Activated CD8-positive, alpha-beta memory T cell treated with anti-CD3 and anti-CD28 coated beads for 4 hours (primary cell): ENCODE measurements at places on chromosomes 2 and 18.

DNA sequence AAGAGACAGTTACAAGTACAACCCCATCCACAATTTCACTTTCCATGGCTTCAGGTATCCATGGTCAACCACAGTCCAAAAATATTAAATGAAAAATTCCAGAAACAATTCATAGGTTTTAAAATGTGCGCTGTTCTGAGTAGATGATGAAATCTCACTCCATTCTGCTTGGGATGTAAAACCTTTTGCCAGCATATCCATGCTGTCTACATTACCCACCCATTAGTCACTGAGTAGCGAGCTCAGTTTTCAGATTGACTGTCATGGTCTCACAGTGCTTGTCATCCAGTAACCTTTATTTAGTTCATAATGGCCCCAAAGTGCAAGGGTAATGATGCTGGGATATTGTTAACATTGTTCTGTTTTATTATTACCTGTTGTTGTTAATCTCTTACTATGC is 40.5 kb downstream of the SMAD4 start:
- DNase-seq = no peak

DNA sequence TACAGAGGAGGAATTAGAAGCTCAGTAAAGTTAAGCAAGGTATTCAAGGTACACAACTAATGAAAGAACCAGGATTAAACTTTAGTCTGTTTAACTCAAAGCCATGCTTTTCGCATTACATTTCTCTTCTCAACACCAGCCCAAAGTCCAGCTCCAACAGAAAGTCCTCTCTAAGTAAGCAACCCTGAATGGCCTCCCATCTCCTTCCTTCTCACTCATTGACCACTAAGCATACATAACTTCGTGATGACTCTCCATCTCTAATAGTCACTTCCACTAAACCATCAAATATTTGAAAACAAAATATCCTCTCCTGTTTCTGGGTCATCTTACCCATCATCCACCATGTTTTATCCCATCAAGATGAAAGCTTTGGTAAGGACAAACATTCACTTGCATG is 219.8 kb downstream of the RAD51AP2 start:
- no peak for DNase-seq

GRCh38 chr18:22204996-22205395 is 35.6 kb downstream of the GATA6 start:
- DNase-seq = no peak

DNA sequence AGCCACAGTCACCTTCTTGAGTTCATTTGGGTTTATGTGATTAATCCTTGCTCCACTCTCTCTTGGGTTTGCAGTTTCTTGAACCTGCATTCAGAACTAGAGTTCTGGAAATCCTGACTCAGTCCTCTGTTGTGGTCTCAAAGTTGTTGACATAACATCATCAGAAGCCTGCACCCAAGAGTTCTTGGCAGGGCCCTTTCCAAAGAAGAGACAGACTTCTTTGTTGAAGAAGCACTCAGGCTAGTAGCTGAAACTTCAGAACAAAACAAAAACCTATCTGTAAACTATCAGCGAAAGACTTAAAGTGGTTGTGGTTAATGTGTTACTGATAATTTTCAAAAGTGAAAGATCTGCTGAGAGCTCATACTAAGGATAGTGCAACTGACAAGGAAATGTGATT is 120.8 kb downstream of the FAM168B start:
- DNase-seq = no peak

DNA sequence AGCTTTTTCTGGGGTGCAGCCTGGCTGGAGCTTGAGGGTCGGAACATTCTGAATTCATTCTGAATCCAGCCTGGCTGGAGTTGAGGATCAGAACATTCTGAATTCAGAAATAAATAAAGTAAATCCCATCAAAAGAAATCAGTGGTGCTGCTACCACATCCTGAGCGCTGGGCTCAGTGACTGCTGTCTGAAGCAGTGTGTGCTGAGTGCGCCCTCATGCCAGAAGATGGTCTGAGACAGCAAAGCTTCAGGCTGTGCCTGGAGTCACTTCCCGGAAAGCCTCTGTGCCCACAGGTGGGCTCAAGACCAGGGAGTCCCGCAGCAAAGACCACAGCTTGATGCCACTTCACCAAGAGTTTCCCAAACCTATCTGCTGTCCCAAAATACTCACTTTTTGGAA is 187.9 kb downstream of the VAPA start:
- DNase-seq = no peak

GRCh38 chr2:72386288-72386687 is 238.6 kb upstream of the CYP26B1 start:
- DNase-seq = no peak

DNA sequence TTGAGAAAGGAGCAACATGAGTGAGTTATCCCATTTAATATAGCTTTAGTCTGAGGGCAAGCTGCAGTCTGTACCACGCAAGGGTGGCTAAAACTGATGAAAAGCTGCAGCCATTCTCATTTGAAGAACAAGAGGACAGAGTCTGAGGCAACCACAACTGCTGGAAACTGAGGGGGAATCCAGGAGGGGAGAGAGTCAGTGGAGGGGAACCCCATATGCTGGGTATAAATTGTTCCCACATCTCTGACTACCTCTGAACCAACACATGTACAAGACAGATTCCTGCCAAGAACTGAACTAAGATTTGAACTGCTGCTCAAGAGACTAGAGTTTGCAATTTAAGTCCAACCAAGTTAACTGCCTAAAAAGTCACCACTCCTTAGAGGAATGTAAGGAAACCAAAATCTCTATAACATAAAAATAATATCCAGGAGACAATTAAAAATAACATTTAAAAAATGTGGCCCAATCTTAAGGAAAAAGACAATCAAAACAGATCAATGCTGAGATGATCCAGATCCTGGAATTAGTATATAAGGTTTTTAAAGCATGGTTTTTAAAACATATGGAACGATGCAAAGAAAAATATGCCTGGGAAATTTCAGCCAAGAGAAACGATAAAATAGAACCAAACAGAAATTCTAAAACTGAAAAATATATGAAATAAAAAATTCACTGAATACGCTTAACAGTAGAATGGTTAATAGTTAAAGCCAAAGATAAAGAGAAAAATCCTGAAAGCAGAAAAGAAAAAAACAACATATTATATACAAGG is 11.2 kb downstream of the CWC22 start:
- DNase-seq = no peak

GRCh38 chr2:212142631-212143030 is 396.0 kb downstream of the ERBB4 start:
- no peak for DNase-seq

GRCh38 chr2:72511906-72512305 is 313.9 kb downstream of the EXOC6B start:
- no peak for DNase-seq

DNA sequence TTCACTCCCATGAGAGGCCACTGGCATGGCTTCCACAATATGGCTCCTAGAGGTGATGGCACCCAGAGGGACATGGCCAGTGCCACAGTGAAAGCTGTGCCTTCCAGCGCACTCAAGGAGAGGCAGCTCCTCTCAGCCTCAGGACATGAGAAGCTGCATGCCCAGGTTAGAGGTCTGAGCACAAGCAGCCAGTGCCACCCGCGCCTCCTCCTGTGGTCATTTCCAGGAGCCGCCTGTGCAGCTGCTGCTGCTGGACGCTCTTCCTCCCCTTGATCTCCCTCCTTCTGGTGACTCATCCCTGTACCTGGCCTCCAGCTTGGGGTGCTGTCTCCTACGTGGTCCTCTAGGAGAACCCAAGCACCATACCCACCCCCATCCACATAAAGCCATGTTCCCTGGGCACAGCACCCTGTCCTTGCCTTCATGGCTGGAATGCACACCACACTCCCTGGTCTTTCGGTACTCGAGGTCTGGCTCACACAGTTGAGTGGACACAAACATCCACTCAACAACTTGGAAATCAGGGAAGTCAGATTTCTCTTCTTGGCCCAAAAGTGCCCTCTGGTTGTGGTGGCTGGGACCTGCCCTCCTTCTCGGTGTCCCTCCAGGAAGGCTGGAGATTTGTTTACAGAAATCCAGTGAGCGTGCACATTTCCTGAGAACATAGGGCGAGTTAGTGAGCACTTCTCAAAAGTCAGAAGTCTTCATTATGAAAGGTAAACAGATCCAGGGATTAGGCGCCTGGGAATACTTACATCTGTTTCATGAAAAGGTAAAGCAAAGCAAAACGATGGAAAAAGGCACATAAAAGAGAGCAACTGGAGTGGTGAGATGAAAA is 96.7 kb downstream of the EIPR1 start:
- DNase-seq = no peak

GRCh38 chr2:8629402-8629801 is 52.5 kb upstream of the ID2 start:
- no peak for DNase-seq

DNA sequence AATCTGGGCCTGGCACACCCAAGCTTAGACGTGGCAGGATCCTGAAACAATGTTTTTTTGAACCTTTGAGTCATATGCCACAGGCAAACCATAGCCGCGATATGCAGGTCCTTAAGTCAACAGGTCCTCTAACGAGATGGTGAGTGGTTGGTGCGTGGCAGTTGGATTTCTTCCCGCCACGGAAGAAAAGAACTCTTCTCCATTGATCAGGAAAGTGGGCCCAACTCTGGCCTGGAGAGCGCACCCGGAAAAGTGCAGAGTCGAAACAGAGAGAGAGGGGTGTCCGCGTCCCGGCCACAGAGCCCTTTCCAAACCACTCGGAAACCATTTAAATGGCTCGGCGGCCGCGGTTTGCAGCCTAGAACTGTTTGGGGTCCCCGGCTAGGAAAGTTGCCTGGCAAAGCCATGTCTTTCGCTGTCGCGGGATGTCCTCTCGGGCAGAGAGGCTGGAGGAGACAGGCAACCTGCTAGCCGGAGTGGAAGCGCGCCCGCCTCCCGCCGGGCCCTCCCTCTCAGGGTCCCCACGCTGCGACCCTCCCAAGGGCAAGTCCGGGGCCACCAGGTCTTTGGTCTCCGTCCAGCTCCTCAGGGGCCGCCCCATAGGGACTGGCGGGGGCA is 777 bp downstream of the GALNT3 start:
- no peak for DNase-seq

- no peak for DNase-seq
Observed at GRCh38 chr18:79604205-79604912, 75.2 kb upstream of the CTDP1 start.

GRCh38 chr2:37692711-37693110 is 21.3 kb upstream of the CDC42EP3 start:
- no peak for DNase-seq

DNA sequence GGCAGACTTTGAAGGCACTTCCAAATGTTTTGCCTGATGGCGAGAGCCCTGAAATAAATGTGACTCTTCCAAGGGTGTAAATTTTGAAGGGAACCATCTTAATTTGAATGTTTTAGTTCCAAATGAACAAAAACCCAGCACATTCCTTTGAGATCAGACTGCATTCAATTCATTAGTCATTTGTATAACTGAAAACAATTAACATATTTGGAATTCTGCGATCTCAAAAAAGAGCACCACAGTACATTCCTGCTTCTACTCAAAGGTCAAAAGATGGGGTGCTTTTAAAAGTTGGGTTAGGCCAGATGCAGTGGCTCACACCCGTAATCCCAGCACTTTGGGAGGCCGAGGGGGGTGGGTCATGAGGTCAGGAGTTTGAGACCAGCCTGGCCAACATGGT is 38.2 kb upstream of the CHRNA1 start:
- no peak for DNase-seq

DNA sequence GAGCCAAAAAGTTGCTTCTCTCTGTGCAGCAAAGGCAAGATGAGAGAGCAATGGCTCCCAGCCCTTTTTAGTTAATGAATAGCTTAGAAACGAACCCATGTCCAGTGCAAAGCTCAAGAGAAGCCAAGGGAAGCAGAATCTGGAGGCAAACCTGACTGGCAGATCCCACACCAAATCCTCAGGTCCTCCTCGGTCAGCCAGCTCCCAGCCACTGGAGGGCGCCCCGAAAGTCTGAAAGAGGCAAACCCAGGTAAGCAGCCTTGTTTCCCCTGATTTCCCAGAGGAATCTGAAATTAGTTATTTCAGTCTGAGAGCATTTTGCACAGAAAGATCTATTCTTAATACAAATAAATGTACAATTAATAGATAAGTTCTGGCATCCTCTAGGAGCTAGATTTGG is 71.3 kb upstream of the PID1 start:
- DNase-seq = no peak

- DNase-seq = no peak
Observed at GRCh38 chr2:33267756-33268155, 208.7 kb upstream of the RASGRP3 start.

GRCh38 chr18:9941660-9942059 is 27.8 kb downstream of the VAPA start:
- DNase-seq = no peak

DNA sequence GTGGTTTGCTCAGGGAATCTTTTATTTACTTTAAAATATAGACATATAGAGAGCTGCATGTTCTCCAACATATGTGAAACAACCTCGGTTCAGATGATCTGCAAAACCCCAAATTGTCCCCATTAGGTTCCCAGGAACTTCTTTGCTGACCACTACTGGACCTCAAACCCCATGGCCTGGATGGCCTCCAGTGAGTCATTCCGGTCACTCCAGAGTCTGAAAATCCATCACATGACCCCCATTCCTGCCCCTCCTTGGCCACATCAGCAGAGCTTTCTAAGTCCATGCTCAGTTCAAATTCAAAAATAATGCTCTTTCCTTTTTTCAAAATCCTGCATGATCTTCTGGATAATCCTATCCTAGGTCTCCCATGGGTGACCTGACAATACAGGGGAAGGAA is 271.0 kb downstream of the TNS1 start:
- DNase-seq = no peak

GRCh38 chr18:1244397-1245122 is 339.9 kb downstream of the ADCYAP1 start:
- no peak for DNase-seq
